ENCODE measurements at places on chromosomes 1 and 21.

DNA sequence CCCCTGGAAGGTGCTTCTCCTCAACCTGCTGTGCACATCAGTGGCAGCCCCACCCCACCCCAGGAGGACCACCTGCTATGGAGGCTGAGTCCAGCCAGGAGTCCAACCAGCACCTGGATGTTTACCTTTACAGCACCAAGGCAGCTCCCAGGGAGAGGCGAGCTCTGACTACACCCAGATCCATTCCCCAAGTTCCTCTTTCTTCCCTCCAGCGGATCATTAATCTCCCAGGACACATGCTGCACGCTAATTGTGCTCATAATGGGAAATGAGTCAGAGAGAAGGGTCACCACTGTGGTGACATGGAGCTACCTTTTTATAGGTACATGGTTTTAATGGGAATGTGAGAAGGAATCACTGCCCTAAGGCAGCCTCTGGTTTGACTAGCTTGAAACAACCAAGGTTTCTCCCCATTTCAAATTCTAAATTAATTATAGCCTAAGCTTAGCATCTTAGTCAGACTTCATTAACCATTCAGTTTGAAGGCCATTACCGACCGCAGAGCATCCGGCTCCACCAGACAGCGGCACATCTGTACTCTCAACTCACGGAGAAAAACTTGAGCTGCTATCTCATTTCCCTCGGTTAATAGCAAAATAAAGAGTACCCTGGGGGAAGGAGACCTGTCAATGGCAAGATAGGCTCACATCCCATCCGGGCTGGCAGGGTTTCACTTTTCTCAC, 173.1 kb upstream of the GALNT2 start:
- DNase-seq, result no peak

- DNase-seq, result no peak
Observed at GRCh38 chr1:245983294-245983967, 523.6 kb downstream of the SMYD3 start.

DNA sequence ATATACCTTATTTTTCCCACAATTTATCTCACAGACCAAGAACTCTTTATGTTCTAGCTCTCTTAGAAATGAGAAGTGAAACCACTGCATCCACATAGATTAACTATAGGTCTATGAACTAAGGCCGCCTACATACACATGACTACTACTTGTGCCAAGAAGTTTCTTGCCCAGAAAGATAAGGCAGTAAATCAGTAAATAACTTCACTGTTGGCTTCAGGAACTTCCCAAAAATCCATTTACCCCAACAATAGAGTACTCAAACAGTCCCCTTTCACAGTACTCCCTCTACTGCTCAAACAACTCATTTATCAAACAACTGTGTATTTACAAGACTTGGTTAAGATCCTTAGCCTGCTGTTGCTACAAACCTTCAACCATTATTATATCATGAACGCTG, 96.5 kb downstream of the NME7 start:
- DNase-seq, result no peak

DNA sequence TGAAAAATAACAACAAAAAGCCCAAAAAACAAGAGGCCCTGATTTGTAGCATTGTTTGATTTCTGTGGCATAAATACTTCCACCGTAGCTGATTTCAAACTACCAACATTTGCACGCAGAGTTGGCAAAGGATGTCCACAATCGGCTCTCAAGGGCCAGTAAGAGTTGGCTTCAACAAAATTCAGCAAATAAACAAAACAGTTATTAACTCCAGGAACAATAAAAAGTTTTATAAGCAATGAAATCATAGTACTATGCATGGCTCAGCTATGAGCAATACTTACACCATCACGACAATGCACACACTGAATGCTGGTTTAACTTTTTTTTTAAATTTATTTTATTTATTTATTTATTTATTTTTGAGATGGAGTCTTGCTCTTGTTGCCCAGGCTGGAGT, 8.7 kb upstream of the COX20 start:
- DNase-seq, result no peak

- DNase-seq, result no peak
Observed at GRCh38 chr1:47128221-47128620, 9.0 kb upstream of the CYP4A22 start.

DNA sequence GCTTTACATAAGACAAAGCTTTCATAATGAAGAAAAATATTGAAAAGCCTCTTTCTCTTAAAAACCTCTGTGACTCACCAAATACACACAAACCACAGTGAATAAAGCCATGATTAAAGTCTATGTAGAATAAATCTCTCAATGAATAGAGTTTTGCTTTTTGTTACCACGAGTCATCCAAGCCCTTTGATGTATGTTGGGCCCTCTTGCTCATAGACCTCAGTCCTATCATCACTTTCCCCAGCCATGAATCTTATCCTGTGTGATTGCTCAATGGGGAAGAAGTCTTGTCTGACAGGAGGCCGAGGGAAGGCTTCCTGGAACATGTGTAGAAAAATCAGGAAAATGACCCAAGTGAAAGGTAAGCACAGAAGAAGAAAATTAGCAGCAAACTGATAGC, 60.8 kb downstream of the NGF start:
- no peak for DNase-seq

- DNase-seq, result no peak
Observed at GRCh38 chr1:37725851-37726613, 33.7 kb downstream of the CDCA8 start.

- DNase-seq, result no peak
Observed at GRCh38 chr1:43789604-43790550, 82.5 kb downstream of the ST3GAL3 start.

GRCh38 chr21:44578371-44579055, 1.9 kb downstream of the KRTAP10-5 start:
- no peak for DNase-seq

- DNase-seq, result no peak
Observed at GRCh38 chr1:31871703-31872102, 55.9 kb upstream of the SPOCD1 start.

DNA sequence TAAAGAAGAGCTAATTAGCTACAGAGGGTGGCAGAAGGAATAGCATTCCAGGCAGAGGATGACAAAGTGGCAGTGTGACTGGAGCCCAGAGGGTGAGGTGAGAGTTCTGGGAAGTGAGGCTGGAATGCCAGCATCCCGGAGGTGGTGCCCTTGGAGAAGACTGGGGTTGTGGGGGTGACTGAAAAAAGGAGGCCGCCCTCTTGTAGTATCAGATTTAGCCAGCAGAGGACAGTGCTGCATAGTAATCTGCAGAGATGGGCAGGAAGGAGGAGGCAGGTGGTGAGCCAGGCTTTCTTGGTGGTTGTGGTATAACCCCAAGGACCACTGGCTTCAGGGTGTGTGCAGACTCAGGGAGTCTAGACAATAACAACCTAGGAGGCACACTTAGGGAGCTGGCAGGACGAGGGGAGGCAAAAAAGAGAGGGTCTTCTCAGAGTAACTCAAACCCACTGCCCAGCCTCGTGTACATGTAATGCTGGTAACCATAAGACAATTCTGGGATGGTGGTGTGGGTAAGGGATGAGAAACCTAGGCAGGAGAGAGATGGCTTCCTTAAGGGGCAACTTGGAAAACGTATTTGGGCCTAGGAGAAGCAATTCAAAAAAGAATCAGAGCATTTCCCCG, 30.5 kb downstream of the MROH7 start:
- DNase-seq, result no peak

- no peak for DNase-seq
Observed at GRCh38 chr1:180425952-180426351, 76.4 kb downstream of the ACBD6 start.

DNA sequence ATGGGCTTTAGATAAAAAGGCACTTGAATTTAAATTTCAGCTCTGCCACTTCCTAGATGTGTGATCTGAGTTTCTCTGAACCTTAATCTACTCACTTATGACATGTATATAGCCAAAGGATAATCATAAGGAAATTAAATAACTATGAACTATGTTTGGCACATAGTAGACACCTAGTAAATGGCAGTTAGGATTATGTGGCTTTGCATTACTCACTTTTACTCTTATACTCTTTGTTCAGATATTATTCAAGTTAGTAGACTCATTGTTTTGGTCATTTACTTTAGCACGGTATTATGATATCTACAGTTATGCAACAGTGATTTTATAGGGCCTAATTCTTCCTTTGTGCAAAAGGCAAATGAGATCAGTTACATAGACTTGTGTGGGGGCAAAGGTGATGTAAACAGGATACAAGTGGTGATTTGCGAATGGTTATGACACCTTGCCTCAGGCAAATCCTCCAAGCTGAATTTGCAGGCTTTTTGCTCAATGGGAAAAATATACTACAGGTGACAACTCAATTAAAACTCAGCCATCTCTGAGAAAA, 297.2 kb upstream of the PBX1 start:
- no peak for DNase-seq

DNA sequence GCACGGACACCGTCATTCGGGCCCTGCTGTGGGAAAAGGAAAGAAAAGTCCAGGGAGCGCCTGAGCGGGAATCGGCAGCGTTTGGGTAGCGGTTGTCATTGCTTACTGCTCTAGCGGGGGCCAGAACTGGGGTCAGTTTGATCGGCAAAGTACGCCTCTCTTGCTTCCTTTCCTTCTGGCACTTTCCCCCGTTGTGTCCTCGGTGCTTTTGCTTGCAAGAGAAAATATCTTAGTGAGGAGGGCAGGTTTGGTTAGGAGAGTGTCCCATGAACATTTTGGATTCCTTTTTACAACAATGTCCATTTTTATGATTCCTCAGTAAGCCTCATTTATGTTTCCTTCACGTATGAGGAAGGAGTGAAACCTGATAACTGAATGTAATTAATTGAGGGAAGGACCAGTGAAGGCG, 670 bp downstream of the ST3GAL3 start:
- DNase-seq, result no peak

- DNase-seq, result no peak
Observed at GRCh38 chr1:196056966-196057365, 551.3 kb downstream of the KCNT2 start.

- no peak for DNase-seq
Observed at GRCh38 chr1:176193023-176193422, 14.1 kb downstream of the COP1 start.

DNA sequence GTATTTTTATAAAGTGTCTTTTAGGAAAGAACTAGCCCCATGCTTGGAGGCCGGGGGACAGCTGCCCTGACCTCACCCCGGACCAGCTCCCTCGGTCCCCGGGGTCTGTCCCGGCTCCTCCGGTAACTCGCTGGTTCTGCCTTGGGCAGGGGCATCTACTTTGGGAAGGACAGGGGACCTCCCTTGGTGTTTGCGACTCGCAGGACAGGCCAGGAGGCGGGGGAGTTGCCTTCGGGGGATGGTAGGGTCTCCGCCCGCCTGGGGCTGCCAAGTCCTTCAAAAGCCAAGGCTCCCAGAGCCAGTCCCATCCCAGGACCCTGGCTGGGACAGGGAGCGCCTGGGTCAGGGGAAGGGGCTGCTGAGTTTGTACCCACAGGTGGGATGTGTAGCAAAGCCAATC, 157.9 kb downstream of the PEX14 start:
- DNase-seq, result no peak

DNA sequence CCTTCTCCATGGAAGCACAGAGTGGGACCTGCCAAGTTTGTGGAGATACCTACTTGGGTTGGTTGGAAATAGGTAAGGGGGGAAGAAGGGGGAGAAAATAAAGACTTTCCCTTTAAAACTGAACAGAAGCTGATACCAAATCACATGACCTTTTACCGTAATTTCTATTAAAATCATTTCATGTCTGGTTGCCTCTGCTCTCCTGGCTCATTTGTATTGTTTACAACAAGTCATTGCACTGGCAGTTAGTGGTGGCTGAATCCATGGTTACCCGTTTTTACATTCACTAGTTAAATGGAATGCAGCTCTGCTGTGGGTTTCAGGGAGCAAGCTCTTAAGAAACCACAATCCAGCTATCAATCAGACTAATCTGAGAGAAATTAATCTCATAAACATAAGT, 353.7 kb upstream of the ESRRG start:
- DNase-seq, result no peak

Data from mesothelial cell of epicardium (in vitro differentiated cells).